ENCODE measurements at places on chromosomes 6 and 20.

DNA sequence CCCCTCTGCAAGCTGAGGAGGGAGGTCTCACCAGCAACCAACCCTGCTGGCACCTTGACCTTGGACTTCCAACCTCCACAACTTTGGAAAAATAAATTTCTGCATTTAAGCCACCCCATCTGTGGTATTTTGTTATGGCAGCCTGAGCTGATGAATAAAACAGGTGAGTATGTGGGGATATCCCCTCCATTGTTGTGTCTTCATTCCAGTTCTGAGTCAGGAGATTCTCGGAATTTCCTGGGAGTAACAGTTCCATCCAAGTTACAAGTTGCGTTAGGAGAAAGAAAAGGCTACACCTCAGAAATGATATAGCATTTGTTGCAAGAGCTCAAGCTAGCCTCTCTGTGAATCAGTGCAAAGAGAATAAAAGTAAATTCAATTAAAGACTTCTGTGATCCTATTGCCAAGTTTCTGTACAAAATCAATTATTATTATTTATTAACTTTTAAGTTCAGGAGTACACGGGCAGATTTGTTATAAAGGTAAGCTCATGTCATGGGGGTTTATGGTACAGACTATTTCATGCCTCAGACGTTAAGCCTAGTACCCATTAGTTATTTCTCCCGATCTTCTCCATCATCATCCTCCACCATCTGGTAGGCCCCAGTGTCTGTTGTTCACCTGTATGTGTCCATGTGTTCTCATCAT lies 153.0 kb downstream of the NKAIN2 start:
- no peak for DNase-seq

GRCh38 chr6:34816635-34817301 lies 24.9 kb downstream of the BLTP3A start:
- no peak for DNase-seq

GRCh38 chr6:4510906-4511640 lies 265.1 kb upstream of the CDYL start:
- no peak for DNase-seq

DNA sequence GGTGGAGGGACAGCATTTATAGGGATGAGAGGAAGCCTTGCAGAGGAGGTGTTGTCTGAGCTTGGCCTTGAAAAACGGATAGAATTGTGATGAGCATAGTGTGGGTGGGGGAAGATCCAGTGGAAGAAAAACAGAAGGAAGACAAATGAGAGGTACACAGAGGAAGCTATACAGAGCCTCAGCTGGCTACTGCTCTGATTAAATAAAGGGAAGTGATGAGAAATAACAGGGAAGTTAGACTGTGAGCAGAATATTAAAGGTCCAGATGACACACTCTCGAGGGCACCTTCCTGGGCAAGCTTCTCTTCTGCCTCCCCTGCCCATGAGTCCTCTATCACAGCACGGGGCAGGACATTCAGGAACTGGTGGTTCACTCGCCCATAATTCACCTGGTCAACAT lies 182.3 kb downstream of the KIF16B start:
- DNase-seq, result no peak

GRCh38 chr6:31652925-31653724 lies 664 bp upstream of the BAG6 start:
- DNase-seq, result no peak

DNA sequence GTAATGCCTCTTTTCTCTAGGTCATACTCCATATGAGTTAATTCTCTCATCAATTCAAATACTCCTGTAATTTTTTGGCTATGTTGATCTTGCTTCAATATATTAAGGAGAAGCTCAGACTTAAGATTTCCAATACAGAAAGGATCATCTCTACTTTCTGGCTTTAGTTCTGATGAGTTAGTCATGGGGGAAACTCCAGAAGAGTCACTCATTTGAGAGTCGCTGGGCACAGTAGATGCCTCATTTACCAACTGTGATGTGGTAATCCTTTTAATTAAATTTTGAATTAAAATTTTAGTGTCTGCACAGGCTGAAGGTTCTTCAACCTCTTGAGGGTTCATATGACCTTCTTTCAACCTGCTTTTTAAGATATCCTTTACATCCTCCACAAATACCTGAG lies 38.5 kb downstream of the DST start:
- no peak for DNase-seq

DNA sequence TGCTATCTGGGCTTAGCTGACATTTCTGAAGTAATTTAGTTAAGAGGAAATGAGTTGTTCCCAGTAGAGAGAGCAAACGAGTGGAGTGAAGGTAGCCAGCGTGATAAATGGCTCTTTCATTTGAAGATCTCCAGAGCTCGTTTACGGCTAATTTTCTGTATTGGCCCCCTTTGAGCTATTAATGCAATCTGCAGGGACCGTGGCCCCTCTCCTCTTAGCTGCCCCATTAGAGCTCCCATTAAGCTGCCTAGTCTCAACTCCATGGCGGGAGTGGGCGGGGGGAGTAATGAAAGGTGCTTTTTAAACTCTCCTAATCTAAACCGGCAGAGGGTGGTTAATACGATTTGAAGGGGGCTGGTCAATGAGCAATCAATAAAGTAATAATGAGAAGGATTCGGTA lies 12.5 kb downstream of the TFAP2B start:
- no peak for DNase-seq

DNA sequence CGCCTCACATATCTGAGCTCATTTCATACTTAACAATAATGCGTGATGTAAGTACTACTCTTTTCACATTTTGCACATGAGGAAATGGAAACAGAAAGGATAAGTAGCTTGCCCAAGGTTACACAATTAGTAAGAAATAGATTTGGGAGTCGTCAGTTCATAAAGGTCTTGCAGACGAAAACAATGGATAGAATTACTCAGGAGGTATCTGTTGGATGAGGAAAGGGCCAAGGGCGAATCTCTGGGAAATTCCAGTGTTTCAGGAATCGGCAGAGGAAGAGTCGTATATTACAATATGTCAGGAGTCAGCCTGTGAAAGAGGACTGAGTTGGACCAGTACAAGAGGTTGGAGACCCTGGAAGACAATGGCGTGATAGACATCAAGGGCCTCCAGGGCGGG lies 12.8 kb upstream of the EDN1 start:
- no peak for DNase-seq

GRCh38 chr6:130143709-130144108 lies 79.0 kb downstream of the SAMD3 start:
- no peak for DNase-seq

GRCh38 chr6:37947468-37947867 lies 127.9 kb downstream of the ZFAND3 start:
- DNase-seq, result no peak

Data from fibroblast of skin of left biceps (primary cell).